Stimulated activated naive CD8-positive, alpha-beta T cell treated with anti-CD3 and anti-CD28 coated beads, Interleukin-15, Interleukin-2, amounts not matched to agents 100 U/mL and 50 U/mL, for 24 hours (primary cell): ENCODE measurements at places on chromosomes 1 and 21.

GRCh38 chr21:36741506-36741905 lies 42.6 kb downstream of the SIM2 start:
- DNase-seq: no peak

DNA sequence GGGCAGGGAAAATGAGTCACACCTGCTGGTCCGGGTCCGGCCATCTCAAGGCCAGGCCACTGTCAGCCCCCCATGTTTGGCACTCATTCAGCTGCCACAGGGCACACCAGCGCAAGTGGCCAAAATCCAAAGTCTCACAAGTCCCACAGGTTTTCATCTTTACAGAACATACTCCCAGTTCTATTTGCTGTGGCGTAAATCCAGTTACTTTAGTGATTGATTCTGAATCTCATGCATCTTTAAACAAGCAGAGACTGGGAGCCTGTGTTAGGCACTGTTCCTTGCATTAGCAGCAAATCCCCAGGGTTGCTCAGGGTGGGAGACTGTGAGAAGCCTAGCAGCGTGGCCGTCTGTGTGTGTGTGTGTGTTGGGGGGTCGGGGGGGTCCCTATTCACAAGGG lies 1.1 kb upstream of the SLC2A5 start:
- no peak for DNase-seq

- no peak for DNase-seq
Measured at GRCh38 chr21:46254208-46254975, 25.8 kb upstream of the LSS start.

DNA sequence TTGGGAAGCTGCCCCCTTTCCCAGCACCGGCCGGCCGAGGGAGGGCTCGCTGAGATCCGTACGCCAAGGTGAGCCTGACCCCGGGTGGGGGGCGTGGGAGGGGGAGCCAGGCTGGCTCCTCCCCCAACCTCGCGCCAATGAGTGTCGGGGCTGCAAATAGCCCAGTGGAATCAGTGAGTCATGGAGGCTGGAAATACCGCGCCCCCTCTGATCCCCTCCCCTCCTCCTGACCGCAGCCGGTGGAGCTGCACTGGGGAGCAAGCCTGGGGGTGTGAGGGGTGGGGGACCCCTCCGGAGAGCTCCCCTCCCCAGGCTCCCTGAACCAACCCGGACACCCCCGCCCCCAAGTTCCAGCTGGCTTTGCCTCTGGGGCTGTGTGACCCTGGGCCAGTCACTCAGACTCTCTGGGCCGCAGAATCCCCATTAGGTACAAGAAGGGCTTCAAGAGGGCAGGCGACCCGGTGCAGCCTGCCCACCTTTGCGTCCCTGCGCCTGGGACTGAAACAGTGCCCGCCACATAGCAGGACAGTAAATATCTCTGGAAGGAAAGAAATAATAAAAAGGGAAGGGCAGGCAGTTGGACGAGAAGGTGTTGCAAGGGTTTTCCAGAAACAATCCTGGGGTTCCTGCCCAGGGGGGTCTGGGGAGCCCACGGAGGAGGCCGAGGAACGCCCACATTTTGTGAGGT lies 4.5 kb downstream of the HSPB7 start:
- peak; percentile 73 for DNase-seq

DNA sequence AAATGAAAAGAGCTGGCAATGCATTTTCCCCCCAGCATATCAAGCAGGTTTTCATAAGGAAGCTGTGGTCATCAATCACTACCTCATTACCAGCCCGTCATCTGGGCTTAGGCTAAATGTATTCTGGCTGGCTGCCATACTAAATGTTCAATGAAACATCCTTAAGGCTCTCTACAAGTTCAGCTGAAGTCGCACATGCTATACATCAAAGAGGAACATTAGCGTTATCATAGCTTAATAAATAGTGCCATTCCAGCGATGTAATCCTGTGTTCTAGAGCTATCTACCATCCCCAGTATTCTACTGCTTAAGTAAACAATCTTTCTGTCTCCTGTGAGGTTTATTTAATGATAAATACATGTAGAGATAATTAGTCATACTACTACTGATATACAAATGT lies 288.8 kb downstream of the DPYD start:
- no peak for DNase-seq

- no peak for DNase-seq
Measured at GRCh38 chr1:100710906-100711682, 8.4 kb upstream of the VCAM1 start.

DNA sequence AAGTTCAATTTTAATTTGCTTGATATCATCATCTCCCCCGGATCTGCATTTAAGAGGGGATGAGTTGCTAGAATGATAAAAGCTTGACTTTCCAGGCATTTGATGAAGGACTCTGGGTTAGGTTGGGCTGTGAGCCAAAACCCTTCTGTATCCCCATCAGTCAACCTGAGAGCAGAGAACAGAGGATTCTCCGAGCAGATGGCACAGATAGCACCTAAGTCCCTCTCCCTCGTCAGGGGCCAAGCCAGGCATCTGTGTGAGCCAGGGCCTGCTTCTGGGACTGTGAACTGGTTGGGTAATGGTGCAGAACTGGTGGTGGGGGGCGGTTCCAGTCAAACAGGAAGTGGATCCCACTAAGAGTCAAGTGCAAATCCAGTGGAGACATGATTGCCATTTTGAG lies 205.8 kb downstream of the TNR start:
- no peak for DNase-seq

DNA sequence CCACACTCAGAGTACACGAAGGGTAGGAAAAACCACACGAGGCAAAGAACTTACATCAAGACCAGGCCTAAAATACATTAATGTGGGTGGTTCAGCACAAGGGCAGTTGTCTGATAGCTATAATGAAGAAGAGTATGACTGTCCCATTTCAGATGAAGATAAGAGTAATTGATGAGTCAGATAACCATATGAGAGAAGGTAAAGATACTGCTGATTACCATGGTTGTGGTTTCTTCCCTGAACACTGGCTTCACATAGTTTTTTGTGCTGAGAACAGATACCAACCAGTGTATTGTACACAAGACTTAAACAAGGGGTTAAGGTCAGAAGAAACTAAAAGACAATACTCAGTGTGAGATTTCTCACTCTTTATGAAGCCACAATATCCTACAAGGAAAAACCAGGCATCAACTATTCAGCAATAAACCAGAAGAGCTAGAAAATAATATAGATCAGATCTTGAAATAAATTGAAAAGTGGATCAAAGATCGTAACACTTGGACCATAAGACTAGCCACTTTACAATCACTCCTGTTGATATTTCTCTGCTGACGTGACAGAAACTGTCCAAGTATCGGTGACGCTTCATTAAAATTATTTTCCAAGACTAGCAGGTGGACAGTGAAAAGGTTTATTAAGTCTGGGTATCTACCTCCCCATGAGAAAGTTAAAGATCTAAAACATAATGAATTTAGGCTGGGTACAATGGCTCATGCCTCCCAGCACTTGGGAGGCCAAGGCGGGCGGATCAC lies 28.6 kb downstream of the PUM1 start:
- DNase-seq: no peak

GRCh38 chr21:17196623-17197022 lies 316.2 kb upstream of the CXADR start:
- no peak for DNase-seq

- no peak for DNase-seq
Measured at GRCh38 chr1:8456991-8457390, 139.1 kb downstream of the SLC45A1 start.

DNA sequence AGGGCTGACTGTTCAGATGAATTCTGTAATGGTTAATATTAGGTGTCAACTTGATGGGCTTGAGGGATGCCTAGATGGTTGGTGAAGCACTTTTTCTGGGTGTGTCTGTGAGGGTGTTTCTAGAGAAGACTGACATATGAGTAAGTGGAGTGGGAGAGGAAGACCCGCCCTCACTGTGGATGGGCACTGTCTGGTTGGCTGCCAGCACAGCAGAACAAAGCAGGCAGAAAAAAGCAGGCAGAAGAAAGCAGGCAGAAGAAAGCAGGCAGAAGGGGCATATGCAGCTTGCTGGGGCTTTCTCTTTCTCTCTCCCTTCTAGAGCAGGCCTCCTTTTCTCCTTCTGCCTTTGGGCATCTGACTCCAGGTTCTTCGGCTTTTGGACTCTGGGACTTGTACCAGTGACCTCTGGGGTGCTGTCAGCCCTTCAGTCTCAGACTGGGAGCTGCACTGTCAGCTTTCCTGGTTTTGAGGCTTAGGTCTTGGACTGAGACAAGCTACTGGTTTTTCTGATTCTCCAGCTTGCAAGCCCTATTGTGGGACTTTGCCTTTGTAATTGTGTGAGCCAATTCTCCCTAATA lies 42.9 kb upstream of the CD2 start:
- peak; percentile 38 for DNase-seq

DNA sequence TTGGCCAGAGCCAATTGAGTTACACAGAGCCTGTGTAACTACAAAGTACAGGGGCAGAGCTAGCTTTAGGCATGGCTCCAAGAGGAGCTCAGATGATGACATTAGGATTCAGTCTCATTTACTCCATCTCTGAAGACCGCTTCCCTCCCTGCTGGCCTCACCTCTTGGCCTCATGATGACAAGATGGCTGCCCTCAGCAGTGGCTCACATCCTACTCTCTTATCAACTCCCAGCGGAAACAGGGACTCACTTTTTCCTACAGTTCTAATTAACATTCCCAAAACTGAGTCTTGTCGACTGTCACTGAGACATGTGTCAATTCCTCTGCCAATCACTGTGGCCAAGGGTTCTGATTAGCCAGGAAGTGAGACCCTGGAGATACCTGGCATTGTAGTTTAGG lies 59.4 kb upstream of the ECE1 start:
- no peak for DNase-seq

- DNase-seq: no peak
Measured at GRCh38 chr1:87252406-87252805, 76.3 kb upstream of the LMO4 start.
